Fibroblast of skin of back (primary cell): ENCODE measurements at places on chromosomes 16 and 17.

DNA sequence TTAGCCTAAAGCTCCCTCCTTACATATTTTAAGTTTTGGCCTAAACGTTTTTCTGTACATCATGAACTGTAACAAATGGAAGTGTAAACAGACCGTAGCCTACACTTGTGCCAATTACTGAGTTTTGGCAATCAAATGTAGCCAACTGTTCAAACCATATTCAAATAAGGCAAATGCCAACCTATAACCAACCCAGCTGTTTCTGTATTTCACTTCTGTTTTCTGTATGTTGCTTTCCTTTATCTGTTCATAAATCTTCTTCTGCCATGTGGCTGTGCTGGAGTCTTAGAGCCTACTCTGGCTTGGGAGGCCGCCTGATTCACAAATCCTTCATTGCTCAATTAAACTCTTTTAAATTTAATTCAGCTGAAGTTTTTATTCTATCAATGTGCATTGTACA is 6.9 kb upstream of the C16orf78 start:
- no peak for DNase-seq

- DNase-seq = peak; percentile 70
Observed at GRCh38 chr17:39225959-39226683, 376 bp upstream of the STAC2 start.

GRCh38 chr16:68713361-68713760 is 23.7 kb upstream of the CDH1 start:
- DNase-seq = no peak

- peak; percentile 13 for DNase-seq
Observed at GRCh38 chr17:1997927-1998742, 27.0 kb downstream of the RTN4RL1 start.

GRCh38 chr17:65599650-65600049 is 38.2 kb upstream of the AXIN2 start:
- no peak for DNase-seq

- no peak for DNase-seq
Observed at GRCh38 chr17:20993863-20994778, 48.7 kb downstream of the USP22 start.

- no peak for DNase-seq
Observed at GRCh38 chr17:43660816-43661493, 767 bp downstream of the MEOX1 start.

DNA sequence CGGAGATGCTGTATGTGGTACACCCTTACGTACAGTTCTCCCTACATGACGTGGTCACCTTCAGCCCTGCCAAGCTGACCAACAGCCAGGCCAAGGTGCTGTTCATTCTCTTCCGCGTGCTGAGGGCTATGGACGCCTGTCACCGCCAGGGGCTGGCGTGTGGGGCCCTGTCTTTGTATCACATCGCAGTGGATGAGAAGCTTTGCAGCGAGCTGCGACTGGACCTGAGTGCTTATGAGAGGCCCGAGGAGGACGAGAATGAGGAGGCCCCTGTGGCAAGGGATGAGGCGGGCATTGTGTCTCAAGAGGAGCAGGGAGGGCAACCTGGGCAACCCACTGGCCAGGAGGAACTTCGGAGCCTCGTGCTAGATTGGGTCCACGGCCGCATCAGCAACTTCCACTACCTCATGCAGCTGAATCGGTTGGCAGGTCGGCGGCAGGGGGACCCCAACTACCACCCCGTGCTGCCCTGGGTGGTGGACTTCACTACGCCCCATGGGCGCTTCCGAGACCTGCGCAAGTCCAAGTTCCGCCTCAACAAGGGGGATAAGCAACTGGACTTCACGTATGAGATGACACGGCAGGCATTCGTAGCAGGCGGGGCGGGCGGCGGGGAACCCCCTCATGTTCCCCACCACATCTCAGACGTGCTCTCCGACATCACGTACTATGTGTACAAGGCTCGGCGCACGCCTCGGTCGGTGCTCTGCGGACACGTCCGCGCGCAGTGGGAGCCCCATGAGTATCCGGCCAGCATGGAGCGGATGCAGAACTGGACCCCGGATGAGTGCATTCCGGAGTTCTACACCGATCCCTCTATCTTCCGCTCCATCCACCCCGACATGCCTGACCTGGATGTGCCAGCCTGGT is 1.4 kb downstream of the WDR81 start:
- no peak for DNase-seq

DNA sequence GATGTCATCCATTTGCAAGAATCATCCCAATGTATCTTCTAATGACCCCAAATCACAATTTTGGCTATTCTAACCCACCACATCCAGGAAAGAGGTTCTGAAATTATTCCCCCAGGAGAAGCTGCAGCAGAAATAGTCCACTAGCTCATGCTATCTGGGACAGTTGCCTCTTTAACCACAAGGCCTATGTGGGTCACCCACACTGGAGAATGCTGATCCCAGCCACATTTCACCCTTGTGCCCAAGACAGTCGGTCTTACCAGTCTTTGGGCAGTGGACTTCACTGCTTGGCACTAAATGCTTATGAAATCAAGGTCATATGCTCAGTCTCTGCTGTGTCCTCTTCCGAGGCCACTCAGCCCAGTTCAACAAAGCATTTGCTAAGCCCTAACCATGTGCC is 27.0 kb downstream of the ABCC12 start:
- no peak for DNase-seq

DNA sequence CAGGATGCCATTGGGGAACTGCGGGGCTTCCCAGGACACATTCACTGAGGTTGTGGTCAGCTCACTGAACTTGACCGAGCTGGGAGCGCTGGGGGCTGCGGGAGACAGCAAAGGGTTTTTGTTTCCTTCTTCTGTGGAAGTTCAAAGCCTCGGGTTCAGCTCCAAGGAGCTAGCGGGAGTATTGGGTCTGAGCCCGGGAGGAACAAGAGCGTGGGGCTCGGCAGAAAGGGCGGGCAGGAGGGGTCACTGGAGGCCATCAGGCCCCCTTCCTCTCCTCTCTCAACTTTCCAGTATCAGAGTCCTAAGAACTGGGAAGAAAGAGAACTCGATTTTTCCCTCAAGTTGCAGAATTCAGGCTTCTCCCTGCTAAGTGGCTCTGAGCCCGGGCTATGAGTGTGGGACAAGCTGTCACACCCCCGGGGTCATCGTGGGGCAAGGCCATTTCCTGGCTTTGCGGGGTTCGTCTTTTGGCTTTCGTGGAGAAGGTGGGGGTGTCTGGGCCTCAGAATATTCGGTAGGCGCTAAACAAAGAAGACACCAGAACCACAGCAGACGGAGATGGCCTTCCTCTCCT is 53.6 kb upstream of the CDC42EP4 start:
- DNase-seq = no peak

DNA sequence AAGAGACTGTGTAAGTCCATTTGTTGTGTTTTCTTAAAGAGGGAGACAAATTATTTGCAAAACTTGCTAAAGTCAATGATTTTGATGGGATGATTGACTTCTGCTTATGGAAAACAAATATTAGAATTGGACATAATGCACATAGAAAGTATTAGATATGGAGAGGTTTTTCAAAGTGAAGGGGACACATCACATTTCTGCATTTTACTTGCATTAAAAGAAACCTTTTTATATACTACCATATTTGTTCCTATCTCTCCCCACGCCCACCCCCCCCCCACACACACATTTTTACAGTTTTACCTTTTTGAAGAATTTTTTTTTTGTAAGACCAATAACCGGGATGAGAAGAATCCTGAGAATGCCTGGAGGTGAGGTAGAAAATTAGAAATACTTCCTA is 8.6 kb upstream of the OR4D2 start:
- no peak for DNase-seq

DNA sequence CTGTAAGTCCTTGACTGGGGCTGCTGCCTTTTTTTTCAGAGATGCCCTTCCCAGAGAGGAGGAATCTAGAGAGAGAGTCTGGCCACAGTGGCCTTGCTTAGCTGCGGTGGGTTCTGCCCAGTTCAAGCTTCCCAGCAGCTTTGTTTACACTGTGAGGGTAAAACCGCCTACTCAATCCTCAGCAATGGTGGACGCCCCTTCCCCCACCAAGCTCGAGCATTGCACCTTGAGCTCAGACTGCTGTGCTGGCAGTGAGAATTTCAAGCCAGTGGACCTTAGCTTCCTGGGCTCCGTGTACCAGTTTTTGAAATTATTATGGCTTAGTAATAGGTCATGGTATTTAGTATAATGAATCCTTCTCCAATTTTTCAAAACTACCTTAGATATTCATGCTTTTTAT is 395.4 kb downstream of the NPIPA7 start:
- DNase-seq = no peak

GRCh38 chr17:1532836-1533602 is 16.6 kb upstream of the INPP5K start:
- peak; percentile 11 for DNase-seq

GRCh38 chr17:2241823-2242222 is 61.8 kb downstream of the SMG6 start:
- peak; percentile 58 for DNase-seq

GRCh38 chr17:78341559-78342448 is 18.1 kb downstream of the SOCS3 start:
- DNase-seq = peak; percentile 86

- DNase-seq = no peak
Observed at GRCh38 chr17:55114283-55114682, 145.7 kb downstream of the STXBP4 start.

- no peak for DNase-seq
Observed at GRCh38 chr16:29947897-29948296, 14.0 kb upstream of the TMEM219 start.

GRCh38 chr16:77344341-77344740 is 90.5 kb downstream of the ADAMTS18 start:
- DNase-seq = peak; percentile 38

DNA sequence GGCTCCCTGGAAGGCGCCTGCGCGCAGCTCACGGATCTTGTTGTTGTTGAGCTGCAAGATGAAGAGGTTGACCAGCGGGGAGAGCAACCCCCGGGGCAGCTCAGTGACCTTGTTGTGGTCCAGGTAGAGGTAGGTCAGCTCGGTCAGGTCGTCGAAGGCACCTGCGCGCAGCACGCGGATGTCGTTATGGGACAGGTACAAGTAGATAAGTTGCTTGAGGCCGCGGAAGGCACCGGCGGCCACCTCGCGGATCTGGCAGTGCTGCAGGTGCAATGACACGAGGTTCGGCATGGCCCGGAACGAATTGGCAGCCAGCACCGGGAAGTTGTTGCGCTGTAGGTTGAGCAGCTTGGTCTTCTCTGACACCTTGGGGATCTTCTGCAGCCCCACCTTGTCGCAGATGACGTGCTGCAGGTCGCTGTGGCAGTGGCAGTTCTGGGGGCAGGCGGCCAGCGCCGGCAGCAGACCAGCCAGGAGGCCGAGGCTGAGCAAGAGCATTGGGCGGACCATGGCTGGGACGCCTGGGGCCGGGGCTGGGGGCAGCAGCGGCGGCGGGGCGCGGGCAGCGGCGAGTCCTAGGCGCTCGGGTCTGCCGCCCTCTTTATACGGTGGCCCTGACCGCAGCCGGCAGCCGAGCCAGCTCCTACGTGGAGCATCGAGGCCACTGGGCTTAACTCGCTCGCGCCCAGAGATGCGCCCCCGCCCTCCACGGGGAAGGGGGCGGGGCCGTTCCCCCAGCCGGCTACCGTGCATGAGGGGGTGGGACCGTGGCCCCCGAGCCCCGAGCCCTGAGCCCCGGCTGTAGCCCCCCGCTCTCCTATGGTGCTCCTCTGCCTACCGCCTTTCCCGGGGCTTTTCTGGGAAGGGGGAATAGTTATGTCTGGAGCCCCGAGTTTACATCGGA is at the start of gene CHAD:
TSS of gene CHAD (minus strand) at position 577 of the 904 bp plus-strand sequence. CDS start at position 510, 67 bp downstream.
- DNase-seq = no peak

- DNase-seq = peak; percentile 90
Observed at GRCh38 chr17:44222112-44222869, 2.8 kb upstream of the UBTF start.

GRCh38 chr16:73159296-73159695 is 111.4 kb upstream of the ZFHX3 start:
- no peak for DNase-seq

- no peak for DNase-seq
Observed at GRCh38 chr16:6343157-6343556, 989.5 kb upstream of the RBFOX1 start.

DNA sequence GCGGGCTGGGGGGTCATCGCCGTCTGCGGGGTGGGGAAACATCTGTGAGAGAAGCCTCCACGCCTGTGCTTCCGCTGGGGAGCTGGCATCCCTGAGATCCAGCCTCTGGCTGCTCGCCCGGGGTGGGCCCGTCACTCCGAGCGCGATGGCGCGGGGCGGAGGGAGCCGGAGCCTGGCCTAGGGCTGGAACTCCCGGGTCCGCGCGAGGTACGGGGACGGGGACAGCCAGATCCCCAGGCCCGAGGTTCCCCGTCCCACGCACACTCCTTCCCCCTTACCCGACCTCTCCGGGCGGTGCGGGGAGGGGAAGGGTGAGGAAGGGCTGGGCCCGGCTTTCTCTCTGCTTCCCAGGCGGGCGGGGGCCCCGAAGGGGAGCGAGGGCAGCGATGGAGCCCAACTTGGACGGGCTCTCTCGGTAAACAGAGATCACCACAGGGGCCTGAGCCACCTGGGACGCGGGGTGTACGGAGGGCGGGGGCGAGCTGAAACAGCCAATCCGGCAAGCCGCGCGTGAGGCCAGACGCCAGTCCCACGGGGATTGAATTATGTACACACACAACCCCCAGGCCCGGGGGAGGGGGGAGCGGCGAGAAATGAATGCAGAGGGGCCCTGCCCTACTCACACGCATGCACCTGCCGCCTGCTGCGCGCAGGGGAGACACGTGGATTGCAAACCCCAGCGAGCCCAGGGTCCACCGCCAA is at the start of gene SLC16A11:
TSS of gene SLC16A11 (minus strand) at position 596 of the 702 bp plus-strand sequence. CDS start at position 17, 579 bp downstream.
- peak; percentile 51 for DNase-seq
